Activated B cell treated with CpG ODN at 0.5 μM for 24 hours (primary cell): ENCODE measurements at places on chromosomes 2 and 18. TPM values are rescaled to one million over a fixed set of nuclear protein-coding genes. Genes with fewer than 3 reads are reported as not detected.

GRCh38 chr2:54586062-54586461 is 129.9 kb downstream of the SPTBN1 start:
- H3K27ac ChIP-seq = peak overlapping the region; percentile 30
- H3K4me1 ChIP-seq = peaks cover 98% of the 10 kb centered on the region
- no peaks in the 10 kb centered on the region for H3K27me3 ChIP-seq
- peaks cover 3% of the 10 kb centered on the region for H3K36me3 ChIP-seq
- DNase-seq = no peak

- H3K4me1 ChIP-seq = peaks cover 51% of the 10 kb centered on the region
- no peaks in the 10 kb centered on the region for H3K36me3 ChIP-seq
- H3K4me3 ChIP-seq = no peak overlapping the region
- H3K27me3 ChIP-seq = peaks cover 5% of the 10 kb centered on the region
- DNase-seq = no peak
- H3K27ac ChIP-seq = no peak overlapping the region
These were observed 31.1 kb downstream of the TOGARAM2 start for GRCh38 chr2:29012211-29012681.

The NR4A2 gene
- 6.7 and 7.5 TPM in 2 replicates for total RNA-seq

GRCh38 chr2:53040536-53041229 is 726.9 kb upstream of the CHAC2 start:
- DNase-seq = no peak
- H3K27ac ChIP-seq = no peak overlapping the region
- H3K4me3 ChIP-seq = no peak overlapping the region
- no peaks in the 10 kb centered on the region for H3K36me3 ChIP-seq

DNA sequence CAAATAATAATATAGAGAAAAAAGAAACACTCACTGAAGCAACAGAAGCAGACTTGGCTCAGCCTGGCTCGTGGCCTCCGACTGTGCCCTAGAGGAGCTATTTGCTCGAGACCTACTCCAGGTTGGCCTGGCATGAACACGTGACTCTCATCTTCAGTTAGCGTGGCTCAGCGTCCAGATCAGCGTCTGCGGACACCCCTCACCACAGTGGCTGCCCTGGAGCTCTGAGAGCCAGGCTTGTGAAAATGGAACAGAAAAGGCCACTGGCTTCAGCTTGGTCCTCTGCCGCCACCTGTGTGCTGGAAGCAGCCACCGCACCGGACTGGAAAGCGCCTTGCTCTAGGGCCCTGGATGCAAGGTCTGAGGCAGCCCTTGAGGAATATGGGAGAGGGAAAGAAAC is 1184.0 kb upstream of the GYPC start:
- no peaks in the 10 kb centered on the region for H3K27me3 ChIP-seq
- no peak overlapping the region for H3K4me3 ChIP-seq
- H3K36me3 ChIP-seq = no peaks in the 10 kb centered on the region
- H3K27ac ChIP-seq = no peak overlapping the region

The SLC38A11 gene
- 2.2 and 2.6 TPM in 2 replicates for total RNA-seq

DNA sequence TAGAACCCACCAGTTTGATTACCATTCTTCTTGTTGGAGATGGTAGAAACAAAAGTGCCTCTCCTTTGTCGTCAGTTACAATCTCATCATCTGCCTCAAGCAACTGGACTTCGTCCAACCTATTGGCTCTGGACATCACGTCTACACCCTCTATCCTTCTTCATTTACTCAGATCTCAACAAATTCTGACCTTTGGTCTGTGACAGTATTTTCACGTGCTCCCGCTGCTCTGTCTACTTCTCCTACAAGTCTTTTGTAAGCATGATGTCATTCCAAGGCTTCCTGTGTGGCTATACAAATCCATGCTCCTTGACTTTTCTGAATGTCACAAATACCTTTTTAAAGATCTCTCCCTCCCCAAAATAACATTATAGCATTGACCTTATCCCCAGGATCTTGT is 43.0 kb upstream of the PID1 start:
- no peaks in the 10 kb centered on the region for H3K27me3 ChIP-seq
- no peaks in the 10 kb centered on the region for H3K4me1 ChIP-seq
- H3K4me3 ChIP-seq = no peak overlapping the region
- no peak overlapping the region for H3K27ac ChIP-seq
- no peaks in the 10 kb centered on the region for H3K36me3 ChIP-seq
- DNase-seq = no peak
